NCI-H1694 treated with DMSO at 0.1 percent for 48 hours (cell line): ENCODE measurements at places on chromosomes 3 and 15.

- DNase-seq, result no peak
These were observed 21.1 kb downstream of the MAPK6 start for GRCh38 chr15:52039925-52040781.

- DNase-seq, result no peak
These were observed 36.2 kb downstream of the ZNF589 start for GRCh38 chr3:48276911-48277641.

DNA sequence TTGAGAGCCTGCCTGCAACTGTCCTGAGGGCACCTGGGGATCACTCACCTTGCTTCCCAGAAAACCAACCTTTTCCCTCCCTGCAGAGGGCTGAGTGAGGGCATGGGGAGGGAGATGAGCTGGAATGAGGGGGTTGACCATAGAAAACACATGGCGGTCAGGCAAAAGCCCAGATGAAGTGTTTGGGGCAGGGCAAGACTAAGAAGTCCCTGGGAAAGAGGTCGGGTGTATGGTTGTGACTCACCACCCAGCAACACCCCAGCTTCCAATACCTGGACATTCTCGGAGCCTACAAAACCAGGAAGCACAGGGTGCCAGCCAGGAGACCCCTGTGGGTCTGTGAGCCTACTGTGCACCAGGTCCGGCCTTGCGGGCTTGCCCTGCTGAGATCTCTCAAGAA is 95.3 kb upstream of the ATP2B2 start:
- DNase-seq, result no peak

DNA sequence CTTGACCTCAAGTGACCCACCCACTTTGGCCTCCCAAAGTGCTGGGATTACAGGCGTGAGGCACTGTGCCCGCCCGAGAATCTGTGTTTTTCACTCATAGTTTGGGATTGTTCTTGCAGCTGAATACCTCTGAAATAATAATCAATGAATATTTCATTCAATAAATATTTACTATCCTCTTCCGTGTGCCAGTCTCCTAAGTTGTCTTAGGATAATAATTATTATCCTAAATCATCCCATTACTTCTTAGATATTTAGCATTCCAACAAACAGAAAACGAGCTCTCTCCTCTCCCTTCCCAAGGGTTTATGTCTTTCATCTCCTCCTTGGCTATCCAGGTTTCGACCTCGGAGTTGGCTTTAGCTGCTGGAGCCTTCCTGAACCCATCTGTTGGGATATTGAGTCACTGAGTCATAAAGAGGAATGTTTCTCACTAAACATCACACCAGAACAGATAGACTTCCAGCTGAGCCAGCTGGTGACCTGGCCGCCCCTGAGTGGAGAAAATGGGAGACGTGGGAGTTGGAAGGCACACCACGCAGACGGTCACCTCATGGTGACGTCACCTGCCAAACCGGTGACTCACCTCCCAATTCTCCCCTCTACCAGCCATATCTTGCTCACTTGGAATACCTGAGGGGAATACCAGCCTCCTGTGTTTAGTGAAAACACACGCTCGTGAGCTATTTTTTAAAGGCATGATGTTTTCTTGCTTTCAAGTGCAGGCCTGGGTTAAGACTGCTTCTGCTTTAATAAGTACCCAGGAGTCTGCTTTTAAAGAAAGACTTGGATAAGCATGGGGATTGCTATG is 43.9 kb downstream of the BHLHE40 start:
- DNase-seq, result no peak

GRCh38 chr3:140296796-140297352 is 361.9 kb downstream of the CLSTN2 start:
- peak; percentile 58 for DNase-seq

DNA sequence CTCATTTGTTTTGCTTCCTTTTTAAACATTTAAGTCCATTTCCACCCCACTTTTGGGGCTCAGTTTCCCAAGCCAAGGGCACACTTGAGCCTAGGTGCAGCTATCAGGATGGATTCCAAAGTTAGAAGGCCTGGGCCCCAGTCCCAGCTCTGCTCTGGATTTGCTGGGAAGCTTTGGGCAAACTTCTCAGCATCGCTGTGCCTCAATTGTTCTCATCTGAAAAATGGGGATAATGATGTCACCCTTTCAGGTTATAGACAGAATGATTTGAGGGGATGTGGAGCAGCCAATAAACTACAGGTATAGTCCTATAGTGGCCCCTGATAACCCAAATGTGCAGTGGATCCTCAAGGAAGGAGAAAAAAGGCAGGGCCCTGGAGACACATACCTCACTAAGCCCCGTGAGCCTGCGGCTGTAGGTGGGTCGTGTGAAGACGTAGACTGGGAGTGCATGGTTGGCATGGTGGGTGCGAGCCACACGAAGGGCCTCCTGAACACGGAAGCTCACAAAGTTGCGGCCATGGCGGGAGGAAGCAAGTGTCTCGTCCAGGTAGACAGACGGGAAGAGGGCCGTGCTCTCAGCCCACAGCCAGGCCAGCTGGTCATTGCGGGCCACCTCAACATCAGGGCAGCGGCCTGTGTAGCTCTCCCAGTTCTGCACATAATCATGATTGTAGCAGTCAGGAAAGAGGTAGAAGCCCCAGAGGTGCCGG is 3.2 kb downstream of the HYAL2 start:
- no peak for DNase-seq
